Occipital lobe (tissue), 3 donors: ENCODE measurements at places on chromosomes 7 and 10.

- no peak for DNase-seq
These were observed 220.0 kb downstream of the FAM107B start for GRCh38 chr10:14554491-14555205.

GRCh38 chr10:74177140-74177677 lies 26.2 kb downstream of the ADK start:
- DNase-seq = no peak

DNA sequence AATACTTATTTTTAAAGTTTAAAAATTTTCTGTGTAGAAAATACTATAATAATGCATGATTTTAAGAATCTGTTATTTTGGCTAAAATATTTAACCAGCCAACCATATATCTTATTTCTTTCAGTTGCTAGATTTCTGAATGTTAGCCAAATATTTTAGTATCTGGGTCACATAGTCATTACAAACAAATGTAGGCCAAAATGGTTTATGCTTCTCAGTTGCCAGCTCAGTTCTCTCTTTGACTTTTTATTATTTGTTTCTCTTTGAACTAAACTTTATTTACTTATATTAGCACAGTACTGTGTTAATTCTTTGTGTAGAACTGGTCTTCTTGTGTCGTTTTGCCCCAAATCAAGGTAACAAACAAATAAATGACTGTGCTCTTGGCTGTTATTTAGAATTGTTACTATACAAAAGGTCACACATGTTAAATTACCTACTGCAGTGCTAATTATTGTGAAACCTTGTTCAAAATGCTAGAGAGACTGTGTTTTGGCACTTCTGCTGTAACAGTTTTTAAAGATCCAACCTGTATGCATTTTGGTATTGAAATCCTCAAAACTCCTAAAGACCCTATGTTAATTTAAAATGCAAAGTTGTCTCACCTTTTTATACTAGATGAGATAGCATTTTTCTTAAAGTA lies 39.8 kb downstream of the ZEB1 start:
- DNase-seq = no peak

DNA sequence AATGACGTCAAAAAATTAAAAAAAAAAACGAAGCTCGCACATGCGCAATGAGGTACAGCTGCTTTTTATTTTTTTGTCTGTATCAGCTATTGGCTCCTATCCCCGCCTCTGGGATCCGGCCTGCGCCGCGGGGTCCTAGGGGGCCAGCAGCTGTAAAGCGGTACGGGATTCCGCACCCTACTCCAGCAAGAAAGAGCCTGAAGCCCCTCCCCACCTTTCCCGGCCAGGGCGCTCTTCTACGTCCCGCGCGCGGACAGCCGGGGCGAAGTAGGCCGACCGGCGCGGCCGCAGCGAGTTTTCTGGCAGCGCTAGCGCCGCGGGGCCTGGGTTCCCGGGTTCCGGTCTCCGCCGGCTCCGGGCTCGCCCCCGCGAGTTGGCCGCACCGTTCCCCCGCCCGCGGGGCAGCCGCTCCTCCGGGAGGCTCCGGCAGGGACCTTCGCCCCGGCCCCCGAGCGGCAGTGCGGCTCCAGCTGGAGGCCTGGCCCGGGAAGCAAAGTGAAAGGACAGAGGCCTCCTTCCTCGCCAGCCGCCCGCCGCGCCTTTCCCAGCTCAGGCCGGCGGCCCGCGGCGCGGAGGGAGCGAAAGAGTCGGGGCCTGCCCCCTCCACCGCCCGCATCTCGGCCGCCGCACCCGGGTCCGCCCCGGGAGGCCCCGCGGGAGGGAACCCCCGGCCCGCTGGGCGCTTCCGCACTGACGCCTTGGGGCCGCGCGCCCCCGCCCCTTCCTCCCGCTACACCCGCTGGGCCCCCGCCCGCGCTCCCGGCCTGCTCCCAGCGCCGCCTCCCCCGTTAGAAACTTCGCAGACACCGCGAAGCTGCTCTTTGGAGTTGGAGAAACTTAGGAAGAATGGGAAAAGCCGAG lies 4.7 kb upstream of the SPAG6 start:
- peak; percentile 69 for DNase-seq

DNA sequence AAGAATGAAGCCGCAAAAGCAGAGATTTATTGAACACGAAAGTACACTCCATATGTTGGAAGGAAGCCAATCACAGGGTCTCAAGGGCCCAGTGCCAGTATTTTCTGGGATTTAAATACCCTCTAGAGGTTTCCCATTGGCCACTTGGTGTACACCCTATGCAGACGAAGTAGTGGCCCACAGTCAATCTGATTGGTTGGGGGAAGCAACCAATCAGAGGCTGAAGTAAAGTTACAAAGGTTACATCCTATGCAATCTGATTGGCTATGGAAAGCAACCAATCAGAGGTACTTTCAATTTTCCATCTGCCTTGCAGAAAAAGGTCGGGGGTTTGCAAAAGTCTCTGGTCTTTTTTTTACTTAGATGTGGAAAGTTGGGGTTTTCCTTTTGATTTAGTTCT lies 481.3 kb upstream of the NRP1 start:
- DNase-seq = no peak

- DNase-seq = no peak
These were observed 71.9 kb upstream of the DUSP5 start for GRCh38 chr10:110425684-110426293.
